B cell (primary cell): ENCODE measurements at places on chromosomes 5 and 9. TPM values are rescaled to one million over a fixed set of nuclear protein-coding genes. Genes with fewer than 3 reads are reported as not detected.

- H3K27ac ChIP-seq, result no peak overlapping the region
- DNase-seq, result no peak
- H3K27me3 ChIP-seq, result no peaks in the 10 kb centered on the region
- no peaks in the 10 kb centered on the region for H3K36me3 ChIP-seq
These were observed 36.8 kb downstream of the UGT3A2 start for GRCh38 chr5:36029914-36030313.

DNA sequence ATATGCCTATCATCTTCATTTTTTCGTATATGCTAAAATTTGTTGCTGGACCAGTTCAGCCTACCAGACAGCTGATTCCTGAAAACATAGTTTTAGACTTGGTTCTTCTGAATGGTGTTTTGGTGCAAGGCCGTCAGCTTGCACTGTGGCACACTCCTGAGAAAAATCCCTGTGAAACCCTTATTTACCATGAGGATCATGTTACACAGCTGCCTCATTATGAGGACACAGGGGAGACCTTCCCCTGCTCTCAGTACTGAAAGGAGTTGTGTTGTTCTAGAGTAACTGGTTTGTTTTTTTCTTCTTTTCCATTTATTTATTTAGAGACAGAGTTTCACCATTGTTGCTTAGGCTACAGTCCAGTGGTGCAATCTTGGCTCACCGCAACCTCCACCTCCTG lies 37.6 kb downstream of the MAST4 start:
- no peaks in the 10 kb centered on the region for H3K4me1 ChIP-seq
- no peaks in the 10 kb centered on the region for H3K27me3 ChIP-seq
- no peak overlapping the region for H3K4me3 ChIP-seq
- no peaks in the 10 kb centered on the region for H3K36me3 ChIP-seq
- no peak for DNase-seq
- H3K27ac ChIP-seq, result no peak overlapping the region

DNA sequence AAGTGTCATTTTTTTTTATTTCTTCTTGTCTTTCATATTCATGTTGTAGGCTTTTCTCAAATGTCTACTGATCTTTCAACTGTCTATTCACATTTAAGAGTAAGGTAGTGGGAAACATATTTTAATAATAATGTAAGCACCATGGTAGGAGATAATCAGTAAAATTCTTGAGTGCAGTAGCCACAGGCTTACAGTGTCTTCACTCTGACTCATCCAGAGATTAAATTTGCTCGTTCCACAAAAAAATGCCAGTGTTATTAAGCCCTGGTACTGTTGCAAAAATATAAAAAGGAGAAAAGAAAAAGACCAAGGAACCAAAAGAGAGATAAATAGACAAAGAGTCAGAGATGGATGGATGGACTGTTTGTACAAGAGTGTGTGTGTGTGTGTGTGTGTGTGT lies 43.0 kb downstream of the PARP8 start:
- H3K4me1 ChIP-seq, result peaks cover 26% of the 10 kb centered on the region
- no peak overlapping the region for H3K4me3 ChIP-seq

ADRA1B gene
- total RNA-seq, result not detected in 2 replicates
